ENCODE measurements at places on chromosomes 16 and 17.

GRCh38 chr16:65698791-65699321 lies 577.0 kb upstream of the CDH11 start:
- DNase-seq, result no peak

DNA sequence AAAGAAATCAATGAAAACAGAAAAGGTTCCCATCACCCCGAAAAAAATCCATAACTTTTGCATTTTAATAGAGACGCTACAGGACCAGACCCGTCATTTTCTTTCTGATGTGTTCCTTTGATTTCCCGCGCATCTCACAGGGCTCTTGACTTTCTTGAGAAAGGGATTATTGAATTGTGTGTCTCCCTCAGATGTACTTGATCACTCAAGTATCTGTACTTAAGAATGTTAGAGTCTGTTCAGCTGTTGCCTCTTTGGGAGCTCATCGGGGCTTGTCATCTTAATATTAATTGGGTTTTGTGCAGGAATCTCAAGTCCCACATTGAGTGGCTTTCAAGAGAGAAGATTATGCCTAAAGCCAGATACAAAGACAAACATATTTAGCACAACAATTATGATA lies 606.4 kb upstream of the SALL1 start:
- DNase-seq, result no peak

DNA sequence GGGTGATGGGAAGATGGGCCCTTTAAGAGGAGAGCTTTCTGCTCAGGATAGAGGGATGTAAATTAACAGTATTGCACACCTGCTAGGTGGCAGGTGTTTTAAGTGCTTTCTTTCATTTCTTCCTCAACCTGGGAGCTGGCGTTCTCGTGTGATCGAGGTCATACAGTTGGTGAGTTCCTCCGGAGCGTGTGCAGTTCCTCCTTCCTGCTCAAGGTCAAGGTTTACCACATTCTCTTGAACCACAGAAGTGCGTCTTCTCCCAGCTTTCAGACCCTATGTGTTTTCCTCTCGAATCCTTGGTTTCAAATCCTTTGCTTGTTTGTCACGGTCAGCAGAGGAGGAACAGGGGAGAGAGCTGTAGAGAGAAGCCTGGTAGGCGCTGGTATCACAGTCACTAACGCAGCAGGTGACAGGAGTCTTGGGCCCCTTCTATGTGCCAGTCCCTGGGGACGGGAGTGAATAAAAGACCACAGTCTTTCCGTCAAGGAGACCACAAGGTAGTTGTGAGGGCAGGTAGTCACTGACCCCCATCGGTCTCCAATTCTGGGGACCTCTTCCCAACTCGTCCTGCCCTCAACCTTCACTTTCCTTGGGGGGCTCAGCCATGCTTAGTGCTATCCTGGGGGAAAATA lies 791 bp downstream of the DNAI2 start:
- DNase-seq, result no peak

GRCh38 chr17:60333628-60334031 lies 58.3 kb downstream of the USP32 start:
- DNase-seq, result no peak

DNA sequence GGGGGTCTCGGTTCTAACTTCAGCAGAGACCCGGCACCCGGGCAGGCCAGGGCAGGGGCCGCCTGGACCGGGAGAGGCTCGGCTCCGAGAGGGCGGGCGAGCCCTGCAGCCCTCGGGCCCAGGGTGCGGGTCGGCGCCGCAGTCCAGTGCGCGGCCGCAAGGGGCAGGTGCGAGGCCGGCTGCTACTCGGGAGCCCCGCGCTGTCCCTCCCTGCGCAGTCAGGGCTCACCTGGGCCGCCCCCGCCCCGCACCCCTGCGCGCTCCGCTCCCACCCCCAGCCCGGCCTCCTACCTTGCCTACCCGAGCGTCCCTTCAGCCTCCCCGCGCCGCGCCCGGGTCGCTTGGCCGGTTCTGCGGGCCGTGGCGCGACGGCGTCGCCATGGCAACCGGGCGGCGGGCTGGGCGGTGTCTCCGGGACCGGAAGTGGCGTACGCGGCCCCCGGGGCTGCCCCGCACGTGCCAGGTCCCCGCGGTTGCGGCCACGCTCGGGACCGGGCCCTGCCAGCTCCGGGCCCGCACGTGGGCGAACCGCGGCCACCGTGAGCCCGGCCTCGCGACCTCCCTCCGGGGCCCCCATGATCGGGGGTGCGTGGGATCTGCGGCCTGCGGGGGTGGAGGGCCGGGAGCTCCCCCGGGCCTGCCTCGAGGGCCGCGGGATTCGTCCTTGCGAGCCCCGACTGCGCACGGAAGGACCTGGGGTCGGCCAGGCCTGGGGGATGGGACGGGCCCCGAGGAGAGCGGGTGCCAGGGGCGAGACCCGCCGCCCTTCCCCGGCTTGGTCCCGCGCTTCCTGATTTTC lies at the start of gene CYB561:
Gene CYB561, minus strand, starts transcription at position 353 of the 799 bp plus-strand sequence. CDS start 8,759 bp downstream, outside the sequence.
- DNase-seq, result peak; percentile 25

- DNase-seq, result no peak
Measured at GRCh38 chr17:30086896-30087295, 29.7 kb upstream of the NSRP1 start.

DNA sequence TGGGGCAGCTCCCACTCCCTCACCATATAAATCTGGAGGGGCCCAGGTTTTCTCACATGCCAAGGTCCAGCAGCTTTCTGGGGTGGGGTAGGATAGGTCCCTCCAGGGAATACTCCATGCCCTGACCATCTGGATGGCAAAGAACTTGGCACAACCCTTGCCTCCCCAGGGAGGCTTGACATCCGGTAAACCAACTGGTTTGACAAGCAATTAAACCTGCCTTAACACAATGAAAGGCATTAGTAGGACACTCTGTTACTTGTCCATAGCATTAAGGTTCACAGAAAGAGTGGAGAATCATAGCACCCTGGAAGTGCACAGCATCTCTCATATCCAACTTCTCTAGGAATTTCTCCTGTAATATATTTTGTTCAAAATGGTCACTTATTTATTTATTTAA lies 63.9 kb upstream of the MAF start:
- no peak for DNase-seq

GRCh38 chr16:88941913-88942909 lies 34.8 kb downstream of the CBFA2T3 start:
- DNase-seq, result no peak

DNA sequence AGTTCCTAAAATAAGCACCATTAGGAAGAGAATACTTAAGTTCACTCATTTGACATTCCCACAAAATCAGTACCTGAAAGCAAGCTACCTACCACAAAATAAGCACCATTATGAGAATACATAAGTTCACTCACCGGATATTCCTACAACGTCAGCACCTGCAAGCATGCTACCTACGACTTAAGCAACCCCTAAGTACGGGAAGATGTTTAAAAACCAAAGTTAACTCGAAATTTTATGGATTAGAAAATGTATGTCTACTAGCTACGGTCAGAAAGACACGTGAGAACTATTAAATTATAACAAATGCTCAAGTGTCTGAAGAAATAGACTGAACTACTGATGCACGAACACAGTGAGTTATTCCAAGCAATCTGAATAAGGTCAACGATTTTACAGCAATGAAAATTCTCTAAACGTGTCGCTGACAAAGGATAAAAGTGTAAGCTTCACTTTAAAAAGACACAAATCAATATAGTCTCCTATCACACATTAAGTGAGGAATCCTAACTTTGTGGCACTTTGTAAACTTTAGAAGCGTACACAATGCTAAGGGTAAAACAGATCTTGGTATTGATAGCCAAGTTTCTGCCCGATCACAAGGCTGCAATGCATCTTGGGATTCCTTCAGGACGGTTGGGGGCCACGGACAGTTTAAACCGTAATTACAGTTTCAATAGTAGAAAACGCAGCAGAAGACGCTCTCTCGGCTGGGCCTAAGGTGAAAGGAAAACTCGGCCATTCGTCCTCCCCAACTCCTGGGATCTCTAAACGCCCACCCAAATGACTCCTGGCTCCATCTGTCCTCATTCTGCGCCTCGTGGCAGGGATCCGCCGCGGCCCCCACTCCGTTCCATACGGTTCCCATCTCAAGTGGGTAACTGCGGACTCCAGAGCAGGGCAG lies 1.3 kb downstream of the GSPT1 start:
- no peak for DNase-seq

DNA sequence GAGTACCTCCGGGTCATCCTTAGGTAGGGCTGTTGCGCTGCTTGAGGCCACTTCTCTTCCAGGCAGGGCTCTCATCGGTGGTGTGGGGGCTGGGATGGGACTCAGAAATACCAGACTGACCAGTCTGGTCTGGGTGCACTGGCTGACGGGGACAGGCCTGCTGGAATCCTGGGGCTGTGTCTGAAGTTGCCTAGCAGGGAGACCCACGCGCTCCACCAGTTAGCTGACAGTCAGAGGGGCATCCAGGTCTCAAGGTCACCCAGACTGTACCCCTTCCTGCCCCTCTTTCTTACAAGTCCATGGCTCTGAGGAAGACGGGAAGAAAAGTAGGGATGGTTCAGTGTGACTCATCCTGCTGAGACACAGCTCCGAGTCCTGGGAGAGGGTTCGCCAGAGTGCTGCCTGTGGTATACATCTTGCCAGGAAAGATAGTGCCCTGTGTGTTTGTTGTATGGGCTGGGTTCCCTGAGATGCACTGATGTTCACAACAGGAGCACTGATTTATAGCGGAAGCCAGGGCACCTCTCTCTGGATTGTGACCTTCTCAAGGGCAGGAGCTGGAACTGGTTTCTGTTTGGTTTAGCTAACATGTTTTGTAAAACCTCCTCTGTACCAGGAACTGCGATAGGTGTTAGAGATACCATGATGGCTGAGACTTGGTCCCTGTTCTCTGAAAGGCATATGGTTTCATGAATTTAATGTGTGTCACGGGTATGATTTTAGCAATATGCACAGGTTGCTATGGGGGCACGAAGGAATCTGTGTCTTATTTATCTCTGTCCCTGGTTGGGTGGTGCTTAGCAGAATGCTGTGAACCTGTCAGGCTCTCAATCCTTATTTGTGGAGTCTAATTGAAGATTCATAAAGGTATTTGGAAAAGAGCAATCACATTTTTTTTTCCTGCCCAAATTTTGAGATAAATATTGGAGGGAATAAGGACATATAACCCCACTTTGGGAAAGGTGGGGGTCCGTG lies 97.5 kb downstream of the OR1D5 start:
- no peak for DNase-seq

- no peak for DNase-seq
Measured at GRCh38 chr17:42042598-42043319, 7.6 kb downstream of the C17orf113 start.

DNA sequence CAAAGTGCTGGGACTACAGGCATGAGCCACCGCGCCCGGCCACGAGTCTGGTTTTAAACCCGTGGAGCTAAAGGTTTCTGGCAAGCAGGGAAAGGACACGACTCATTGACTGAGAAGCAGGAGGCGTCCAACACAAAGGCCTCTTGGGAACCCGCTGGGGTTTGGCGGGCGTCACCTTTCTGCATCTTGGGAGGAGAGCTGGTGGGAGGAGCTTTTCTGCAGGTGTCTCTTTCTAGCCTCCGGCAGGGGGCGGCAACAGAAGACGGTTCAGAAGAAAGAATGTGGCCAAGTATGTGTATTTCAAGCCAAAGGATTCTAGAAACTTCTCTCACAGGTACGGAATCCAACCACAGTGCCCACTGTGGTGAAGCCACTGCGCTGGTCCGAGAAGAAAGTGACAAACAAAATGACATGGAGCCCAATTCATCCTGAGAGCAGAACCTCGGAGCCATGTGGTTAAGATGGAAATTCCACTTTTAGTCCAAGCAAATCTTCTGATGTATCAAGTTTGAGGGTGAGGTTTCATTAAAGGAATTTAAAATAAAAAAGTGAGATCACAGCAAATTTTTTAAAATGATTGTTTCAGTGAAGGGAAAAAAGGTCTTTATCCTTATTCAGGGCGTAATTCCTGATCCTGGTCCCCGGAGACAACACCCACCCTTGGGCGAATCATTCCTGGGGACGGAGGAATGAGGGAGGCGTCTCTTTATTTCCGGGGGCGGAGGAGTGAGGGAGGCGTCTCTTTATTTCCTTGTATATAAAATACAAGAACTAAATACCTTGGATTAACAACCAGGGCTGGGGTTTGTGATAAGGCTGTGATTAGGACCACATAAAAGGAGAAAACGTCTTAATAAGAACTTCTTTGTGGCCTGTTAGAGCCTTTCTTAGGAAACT lies 97.6 kb downstream of the MRM3 start:
- DNase-seq, result no peak

DNA sequence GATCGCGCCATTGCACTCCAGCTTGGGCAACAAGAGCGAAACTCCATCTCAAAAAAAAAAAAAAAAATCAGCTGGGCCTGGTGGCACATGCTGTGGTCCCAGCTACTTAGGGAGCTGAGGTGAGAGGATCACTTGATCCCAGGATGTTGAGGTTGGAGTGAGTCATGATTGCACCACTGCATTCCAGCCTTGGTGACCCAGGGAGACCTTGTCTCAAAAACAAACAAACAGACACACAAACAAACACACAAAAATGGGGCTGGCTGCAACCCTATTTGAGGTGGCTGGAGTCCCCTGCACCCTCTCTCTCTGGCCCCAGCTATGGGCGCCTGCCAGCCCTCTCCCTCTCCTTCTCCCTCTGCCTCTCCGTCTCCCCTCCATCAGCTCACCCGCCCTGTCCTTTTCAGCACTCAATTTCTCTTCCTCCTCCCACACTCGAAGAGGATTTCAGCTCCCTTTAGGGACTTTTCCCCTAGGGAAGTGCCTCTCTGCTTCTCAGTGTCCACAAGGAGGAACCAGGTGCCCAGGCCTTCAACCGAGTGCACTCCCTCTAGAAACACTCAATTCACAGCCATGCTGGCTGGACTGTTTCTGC lies 17.5 kb upstream of the TFAP4 start:
- no peak for DNase-seq

DNA sequence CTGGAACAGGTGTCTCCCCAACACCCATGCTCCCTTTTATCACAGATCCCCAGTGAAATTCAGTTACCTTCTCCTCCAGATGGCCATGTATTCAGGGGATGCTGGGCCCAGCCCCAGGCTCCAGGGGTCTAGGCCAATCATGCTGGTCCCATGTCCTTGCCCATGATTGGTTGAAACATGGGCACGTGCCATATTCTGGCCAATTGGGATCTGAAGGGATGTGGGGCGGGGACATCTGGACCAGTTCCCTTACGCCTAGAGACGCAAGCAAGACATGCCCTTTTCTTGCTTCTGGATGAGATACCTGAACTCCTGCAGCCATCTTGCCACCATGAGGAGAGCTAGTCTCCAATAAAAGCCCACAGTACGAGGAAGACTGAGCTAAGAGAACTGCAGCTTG lies 31.0 kb upstream of the ST6GALNAC1 start:
- no peak for DNase-seq

DNA sequence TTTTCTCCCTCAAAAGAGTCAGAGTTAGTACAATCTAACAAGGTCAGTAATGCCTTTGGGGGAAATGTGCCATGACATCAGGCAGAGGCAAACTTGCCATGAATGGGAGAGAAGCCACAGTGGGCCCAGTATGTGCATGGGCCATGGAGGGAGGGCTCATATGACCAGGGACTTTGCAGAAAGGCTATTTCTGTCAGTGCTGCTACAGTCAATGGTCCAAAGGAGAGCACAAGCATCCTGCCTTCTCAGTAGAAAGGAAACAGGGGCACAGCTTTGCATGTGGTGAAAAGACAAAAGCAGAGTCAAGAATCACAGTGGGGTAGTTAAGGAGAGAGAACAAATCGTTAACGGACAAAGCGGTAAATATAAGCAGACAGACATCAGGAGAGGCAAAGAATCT lies 11.2 kb upstream of the CORO6 start:
- no peak for DNase-seq

GRCh38 chr16:63188086-63188771 lies 1152.0 kb upstream of the CDH8 start:
- no peak for DNase-seq

- DNase-seq, result no peak
Measured at GRCh38 chr17:50798424-50799288, 31.3 kb upstream of the ANKRD40CL start.
